ENCODE measurements at places on chromosomes 1 and 21.

DNA sequence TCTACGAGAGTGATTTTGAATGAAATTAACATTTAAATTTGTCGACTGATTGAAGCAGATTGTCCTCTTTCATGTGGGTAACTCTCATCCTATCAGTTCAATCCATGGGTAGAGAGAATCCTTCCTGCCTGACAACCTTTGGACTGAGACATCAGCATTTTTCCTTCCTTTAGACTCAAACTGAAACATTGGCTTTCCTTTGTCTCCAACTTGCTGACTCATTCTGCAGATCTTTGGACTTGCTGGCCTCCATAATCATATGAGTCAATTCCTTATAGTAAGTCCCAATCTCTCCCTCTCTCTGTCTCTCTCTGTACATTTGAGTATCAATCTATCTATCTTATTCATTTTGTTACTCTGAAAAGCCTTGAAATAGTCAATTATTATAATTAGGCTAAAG, 416.7 kb downstream of the LRRIQ3 start:
- DNase-seq: no peak

GRCh38 chr1:64038119-64038518, 165.3 kb upstream of the UBE2U start:
- DNase-seq: no peak

- no peak for DNase-seq
These were observed 18.0 kb downstream of the UBE2T start for GRCh38 chr1:202323731-202324130.

GRCh38 chr1:192949783-192950182, 109.4 kb downstream of the UCHL5 start:
- DNase-seq: no peak

DNA sequence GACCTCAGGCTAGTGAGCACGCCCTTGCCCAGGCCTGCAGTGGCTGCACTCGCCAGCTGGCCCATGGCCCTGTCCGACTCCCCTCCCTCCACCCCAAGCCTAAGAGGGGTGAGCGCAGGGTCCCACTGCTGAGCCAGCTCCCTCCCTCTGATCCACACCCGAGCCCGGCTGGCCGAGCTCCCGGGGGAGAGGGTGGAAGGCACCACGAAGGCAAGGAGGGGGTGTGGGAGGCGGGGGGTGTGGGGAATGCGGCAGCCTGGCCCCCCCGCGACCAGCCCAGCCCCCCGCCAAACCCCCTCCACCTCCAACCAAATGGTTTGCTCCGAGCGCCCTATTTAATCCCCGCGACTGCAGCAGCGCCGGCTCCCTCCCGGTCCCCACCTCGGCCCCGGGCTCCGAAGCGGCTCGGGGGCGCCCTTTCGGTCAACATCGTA, at the start of gene CADM3:
Gene CADM3, plus strand, starts transcription at position 362 of the 434 bp plus-strand sequence. CDS start 151 bp downstream, outside the sequence.
- DNase-seq: no peak

GRCh38 chr1:223508796-223509195, 115.6 kb downstream of the CCDC185 start:
- DNase-seq: no peak

DNA sequence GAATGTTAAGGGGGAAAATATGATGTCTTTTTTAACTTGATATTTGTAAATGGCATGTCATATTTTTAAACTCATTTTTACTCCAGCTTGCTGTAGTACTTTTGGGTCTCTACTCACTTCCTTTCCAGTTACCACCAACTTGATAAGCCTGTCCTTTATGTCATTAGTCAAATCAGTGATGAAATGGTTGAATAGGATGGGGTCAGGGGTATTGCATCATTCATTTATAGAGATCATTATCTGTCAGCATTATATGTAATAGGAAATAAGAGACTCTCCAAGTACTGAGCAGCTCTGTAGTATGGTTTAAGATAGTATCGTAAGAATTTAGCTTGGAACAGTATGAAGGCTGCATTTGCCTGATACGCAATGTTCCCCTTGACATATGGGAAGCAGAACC, 227.3 kb downstream of the BRINP3 start:
- DNase-seq: no peak

DNA sequence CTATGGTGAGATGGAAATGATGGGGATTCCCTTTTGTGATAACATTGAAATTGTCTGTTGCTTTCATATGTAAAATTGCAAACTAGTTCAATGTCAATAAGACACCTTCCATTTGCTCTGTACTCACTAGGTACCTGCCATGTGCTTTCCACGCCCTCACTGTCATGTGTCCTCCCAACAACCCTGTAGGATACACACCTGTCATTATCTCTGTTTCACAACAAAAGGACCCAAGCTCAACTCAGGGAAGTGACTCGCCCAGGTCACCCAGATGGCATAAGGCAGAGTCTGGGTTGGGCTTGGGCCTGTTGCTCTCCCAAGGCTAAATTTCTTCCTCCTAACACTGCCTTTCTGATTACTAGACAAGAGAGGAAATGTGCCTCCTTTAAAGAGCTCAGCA, 45.3 kb upstream of the MCOLN3 start:
- DNase-seq: no peak

- DNase-seq: no peak
These were observed 151.6 kb downstream of the C1orf94 start for GRCh38 chr1:34328281-34328799.

- no peak for DNase-seq
These were observed 13.4 kb downstream of the HYI start for GRCh38 chr1:43440358-43440757.

GRCh38 chr1:35432231-35432630, 125.0 kb downstream of the KIAA0319L start:
- DNase-seq: no peak

GRCh38 chr1:151908228-151908691, 1.1 kb downstream of the THEM4 start:
- no peak for DNase-seq

GRCh38 chr1:225442123-225442505, 14.3 kb upstream of the LBR start:
- no peak for DNase-seq

DNA sequence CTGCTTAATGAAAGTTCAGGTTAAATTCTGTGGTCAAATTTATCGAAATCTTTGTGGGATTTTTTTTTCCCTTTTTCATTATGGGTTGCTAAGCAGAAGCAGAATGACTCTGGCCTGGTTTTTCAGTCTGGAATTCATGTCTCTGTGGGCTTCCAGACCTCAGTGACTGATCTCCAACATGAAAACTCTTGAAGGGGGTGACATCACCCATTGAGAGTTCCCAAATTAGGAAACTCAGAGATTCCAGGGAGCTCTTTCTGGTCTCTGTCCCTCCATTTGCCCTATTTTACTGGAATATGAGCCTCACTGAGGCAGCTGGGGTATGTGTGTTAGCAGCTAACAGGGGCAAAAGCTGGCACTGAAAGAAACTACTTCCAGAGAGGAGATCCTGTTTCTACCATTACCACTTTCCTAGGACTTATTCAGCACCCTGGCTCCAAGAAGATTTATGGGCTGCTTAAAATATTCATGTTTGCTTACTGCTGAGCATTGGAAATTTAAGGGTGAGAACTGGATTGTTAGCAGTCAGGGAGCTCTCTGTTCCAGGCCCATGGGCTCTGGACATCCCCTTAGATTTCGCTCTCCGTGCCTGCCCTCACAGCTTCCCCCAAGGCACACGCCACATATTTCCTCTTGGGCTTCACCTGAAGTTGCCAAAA, 203.4 kb upstream of the SPAG17 start:
- no peak for DNase-seq

- DNase-seq: no peak
These were observed 874.1 kb downstream of the LTN1 start for GRCh38 chr21:28118570-28118969.

All from substantia nigra (tissue), 51 donors.